ENCODE measurements at places on chromosomes 3 and 15.

GRCh38 chr15:36407647-36408046 is 171.8 kb upstream of the CDIN1 start:
- no peak for DNase-seq

- DNase-seq, result peak; percentile 97
These were observed at the start of gene SKIC8 for GRCh38 chr15:78299101-78299930. Gene SKIC8 (minus strand): TSS chr15:78299609. CDS start chr15:78295686, 3,923 bp downstream.

GRCh38 chr15:99014803-99015697 is 7.5 kb upstream of the PGPEP1L start:
- DNase-seq, result peak; percentile 34

DNA sequence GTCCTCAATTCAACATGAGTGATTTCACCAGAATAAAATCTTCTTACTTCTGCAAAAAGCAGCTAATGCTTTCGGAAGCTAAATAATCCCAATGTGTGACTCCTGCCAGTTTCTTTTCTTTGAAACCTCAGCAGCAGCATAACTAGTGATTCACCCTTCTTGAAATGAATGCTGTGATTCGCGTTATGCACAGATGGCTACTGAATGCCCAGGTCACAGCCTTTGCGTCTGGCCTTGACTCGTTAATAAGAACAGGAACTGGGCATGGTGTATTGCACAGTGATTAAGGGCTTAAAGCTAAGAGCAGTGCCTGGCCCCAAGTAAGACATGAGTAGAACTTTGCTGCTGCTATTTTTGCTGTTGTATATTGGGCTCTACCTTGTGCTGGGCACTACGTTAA is 19.0 kb downstream of the CGNL1 start:
- DNase-seq, result peak; percentile 64

DNA sequence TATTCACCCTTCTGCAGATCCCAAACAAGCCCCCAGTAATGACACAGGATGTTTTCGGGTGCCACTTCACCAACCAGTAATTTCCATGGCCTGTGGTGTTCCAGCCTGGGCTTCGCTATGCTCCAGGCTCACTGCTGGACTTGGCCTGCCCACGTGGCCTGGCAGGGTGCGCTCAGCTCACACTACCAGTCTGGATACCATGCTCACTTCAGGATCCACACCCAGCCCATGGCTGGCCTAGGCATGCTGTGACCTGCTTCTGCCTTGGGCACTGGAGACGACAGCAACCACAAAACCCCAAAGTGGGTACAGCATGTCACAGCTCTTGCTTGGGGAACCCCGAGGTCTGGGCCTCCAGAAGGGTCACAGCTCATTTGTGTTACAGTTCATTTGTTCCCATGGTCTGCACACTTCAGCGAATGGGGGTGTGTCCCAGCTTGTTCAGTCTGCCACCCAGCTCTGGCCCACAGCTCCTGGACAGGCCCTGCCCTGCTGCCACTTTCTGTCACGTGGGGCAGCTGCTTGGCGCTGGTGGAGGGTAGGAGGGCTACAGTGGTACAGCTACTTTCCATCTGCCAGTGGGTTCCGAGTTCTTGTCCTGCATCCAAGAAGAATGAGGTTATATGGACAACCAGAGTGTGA is 650.8 kb downstream of the MCTP2 start:
- no peak for DNase-seq

- no peak for DNase-seq
These were observed 40.4 kb upstream of the IGF2BP2 start for GRCh38 chr3:185865247-185865646.

DNA sequence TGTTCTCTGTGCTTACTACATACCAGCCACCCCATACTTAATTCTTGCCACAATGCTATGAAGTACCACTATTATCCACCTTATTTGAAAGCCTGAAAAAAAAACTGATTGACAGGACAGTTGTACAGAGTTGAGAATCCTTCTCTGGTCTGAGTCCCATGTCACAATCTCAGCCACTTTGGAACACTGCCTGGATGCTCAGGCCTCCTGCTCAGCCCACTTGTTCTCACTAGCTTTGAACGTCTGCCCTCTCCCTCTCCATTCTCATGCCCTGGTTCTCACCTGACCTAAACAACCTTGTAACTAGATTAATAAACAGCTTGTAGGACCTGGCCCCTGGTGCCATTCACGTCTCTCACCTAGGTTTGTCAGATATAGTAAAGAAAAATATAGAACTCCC is 53.9 kb downstream of the TRIM69 start:
- DNase-seq, result no peak

DNA sequence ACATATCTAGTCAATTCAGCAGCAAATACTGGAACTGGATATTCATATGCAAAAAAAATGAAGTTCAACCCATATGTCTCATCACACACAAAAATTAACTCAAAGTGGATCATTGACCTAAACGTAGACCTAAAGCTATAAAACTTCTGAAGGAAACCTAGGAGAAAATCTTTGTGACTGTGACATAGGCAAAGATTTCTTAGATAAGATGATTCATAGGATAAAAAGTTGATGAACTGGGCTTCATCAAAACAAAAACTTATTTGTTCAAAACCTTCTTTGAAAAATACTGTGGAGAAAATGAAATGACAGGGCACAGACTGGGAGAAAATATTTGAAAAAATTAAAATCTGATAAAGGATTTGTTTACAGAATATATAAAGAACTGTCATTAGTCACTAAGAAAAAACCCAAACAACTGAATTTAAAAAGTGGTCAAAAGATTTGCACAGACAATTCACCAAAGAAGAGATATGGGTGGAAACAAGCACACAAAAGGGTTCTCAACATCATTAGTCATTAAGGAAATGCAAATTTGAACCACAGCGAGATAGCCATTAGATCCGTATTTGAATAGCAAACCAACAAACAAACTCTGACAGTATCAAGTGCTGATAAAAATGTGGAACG is 62.8 kb downstream of the ITGB5 start:
- no peak for DNase-seq

- no peak for DNase-seq
These were observed 186.9 kb downstream of the PCCB start for GRCh38 chr3:136437043-136437442.

- DNase-seq, result no peak
These were observed at the start of gene LCTL for GRCh38 chr15:66565741-66566144. Gene LCTL (minus strand): TSS chr15:66565998. CDS start chr15:66565365, 633 bp downstream.

GRCh38 chr3:100545371-100545770 is 53.0 kb downstream of the TMEM45A start:
- DNase-seq, result peak; percentile 10

DNA sequence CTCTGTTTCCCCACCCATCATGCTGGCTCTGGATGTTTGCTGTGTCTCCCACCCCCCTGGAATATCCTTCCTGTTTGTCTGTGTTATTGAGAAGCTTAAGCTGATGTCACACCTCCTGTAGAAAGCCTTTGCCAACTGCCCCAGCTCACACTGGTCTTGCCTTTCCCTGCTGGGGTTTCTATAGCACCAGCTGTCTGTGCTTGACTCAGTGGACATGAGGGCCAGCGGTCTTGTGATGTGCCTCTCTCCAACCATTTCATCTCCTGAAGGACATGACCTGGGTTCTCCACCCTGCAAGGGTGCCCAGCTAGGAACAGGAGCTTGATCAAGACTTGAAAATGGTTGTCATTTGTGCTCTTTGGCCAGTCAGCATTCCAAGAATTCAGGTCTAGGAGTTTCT is 14.7 kb downstream of the TMEM40 start:
- no peak for DNase-seq

DNA sequence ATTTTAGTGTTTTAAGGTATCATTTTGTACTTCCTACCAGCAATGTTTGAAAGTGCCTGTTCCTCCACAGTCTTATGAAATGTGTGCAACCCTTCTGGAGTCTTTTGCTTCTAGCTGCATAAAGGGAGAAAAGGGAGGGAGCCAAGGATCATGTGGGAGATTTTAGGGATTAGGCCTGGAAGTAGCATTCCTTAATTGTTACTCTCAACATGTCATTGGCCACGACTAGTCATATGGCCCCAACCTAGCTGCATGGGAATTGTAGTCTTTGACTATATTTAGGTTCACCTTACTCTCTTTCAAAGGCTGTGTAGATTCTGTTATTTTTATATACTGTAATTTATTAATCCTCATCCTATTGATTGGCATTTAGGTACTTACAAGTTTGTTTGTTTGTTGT is 14.9 kb downstream of the CRTAP start:
- no peak for DNase-seq

DNA sequence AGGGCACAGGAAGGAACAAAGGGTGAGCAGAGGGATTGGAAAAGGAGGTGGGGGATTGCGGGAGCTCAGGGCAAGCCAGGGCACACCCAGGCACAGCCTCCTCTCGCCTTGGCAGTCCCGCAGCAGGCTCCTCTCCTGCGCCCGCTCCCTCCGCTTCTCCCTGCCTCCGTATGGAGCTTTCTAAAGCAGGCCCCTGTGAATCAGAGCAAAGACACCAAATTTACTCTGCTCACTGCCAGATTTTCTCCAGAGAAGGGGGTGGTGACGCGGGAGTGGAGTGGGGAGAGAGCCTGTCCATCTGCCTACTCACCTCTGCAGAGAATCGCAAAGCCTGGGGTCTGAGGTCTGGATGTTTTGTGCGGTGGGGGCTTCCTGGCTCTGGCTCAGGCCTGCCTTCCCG is 20.0 kb downstream of the ATP2B2 start:
- no peak for DNase-seq

GRCh38 chr3:34780973-34781372 is 858.4 kb upstream of the ARPP21 start:
- no peak for DNase-seq

DNA sequence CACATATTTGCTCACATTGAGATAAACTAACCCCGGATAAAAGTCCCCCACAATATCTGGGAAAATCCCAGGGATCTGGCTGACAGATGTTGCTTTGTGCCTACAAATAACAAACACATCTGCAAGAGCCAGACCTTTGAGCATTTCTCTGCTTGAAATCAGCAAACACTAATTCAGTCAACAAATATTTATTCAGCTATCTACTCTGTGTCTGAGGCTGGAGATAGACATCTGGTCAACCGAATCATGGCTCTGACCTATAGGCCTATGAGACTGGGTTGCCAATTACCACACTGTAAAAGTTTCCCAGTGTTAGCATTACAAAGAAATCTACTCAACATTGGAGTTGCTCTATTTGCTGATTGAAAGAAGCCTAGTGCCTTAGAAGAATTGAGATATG is 201.1 kb upstream of the CADPS start:
- no peak for DNase-seq

DNA sequence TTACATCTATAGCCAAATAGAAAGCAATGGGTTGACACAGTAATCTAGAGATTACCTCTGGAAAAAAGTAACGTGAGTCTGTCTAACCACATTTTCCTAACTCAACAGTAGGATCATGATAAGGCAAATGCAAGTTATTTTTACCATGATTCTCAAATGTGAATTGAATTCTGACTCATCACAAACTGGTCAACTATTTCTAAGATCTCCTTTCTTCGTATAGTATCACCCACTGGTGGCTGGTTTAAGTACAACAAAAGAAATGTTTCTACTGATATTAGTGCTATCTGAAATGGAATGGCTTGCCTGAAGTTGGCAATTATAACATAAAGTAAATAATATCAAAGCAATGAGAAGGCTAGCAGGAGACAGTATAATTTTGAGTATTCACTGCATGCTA is 102.2 kb downstream of the ABI3BP start:
- peak; percentile 51 for DNase-seq

GRCh38 chr3:160928183-160928726 is 172.2 kb downstream of the PPM1L start:
- DNase-seq, result no peak

- no peak for DNase-seq
These were observed 96.3 kb downstream of the ZNF385D start for GRCh38 chr3:21654662-21655061.

- DNase-seq, result no peak
These were observed 11.6 kb downstream of the LPP start for GRCh38 chr3:188165596-188165995.

Data from suppressor macrophage treated with lipopolysaccharide for 1 hour (primary cell).